Fibroblast of pulmonary artery (primary cell): ENCODE measurements at places on chromosomes 4 and X.

DNA sequence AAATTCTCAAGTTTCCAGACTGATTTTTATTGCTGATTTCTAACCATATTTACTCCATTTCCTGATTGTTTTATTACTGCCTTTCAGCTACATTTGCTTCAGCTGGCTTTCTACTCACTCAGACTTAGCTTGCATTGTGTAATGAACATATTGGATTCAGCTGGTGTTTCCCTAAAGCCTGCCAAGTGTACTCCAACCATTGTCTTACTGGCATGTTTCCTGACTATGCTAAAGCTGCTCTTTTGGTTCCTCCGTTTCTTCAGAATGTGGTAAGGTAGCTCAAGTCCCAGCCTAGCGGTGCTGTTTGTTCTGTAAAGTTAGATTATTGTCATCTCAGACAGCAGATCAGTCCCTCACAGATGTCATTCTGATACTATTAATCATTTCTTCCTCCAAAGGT lies 53.1 kb upstream of the GLRA2 start:
- no peak for DNase-seq

DNA sequence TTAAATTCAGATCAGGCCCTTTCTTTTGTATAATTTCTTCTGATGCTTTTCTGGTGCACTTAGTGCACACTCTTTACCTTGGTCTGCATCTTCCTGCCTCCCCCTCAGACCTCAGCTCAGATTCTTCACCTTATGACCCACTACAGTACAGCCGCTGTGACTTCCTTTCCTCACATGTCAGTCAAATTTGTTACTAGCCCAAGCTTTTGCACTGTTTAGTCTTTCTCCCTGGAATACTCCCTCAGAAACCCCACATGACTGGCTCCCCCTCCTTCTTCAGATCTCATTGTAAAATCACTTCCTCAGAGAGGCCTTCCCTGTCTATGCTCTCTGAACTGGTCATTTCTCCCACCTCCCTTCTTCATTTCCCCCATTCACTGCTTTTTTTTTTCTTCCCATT lies 132.9 kb downstream of the FRAS1 start:
- no peak for DNase-seq

- DNase-seq, result no peak
These were observed 410.2 kb downstream of the FAM47A start for GRCh38 chrX:33721927-33722326.

- no peak for DNase-seq
These were observed 25.2 kb downstream of the PIGG start for GRCh38 chr4:524196-524595.

DNA sequence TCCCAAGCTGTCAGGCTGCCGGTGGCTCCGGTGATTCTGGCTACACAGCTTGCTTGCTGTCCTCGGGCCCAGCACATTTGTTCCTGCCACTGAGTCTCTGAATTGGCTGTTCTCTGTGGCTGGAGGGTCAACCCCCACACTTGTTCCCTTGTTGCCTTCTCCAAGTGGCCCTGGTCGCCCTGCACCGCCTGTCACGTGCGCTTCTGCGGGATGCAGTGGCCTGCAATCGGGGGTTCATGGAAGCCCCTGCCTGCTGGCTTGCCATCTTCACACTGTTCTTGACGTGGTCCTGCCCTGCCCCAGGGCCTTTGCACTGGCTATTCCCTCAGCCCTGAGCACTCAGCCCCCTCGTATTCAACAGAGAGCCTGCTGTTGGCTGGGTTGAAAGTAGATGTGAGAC lies 8.1 kb downstream of the CLCN4 start:
- DNase-seq, result no peak

DNA sequence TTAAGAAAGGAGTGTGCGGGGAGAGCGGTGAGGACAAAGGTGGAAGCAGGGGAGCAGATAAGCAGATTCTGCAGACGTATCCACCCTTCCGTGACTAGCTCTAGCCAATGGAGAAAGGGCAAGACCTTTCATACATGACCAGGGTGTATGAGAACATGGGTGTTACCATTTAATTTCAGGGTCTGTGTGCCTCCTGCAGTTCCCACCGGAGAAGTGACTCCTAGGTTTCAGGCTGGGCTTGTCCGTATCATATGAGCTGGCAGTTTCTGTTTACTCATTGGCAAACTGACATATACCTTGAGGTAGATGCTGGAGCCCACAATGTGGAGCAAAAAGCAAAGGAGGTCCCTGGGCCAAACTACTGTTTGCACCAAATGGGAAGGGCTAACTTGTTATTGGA lies 6.8 kb downstream of the RBM47 start:
- no peak for DNase-seq

GRCh38 chr4:33802578-33802977 lies 2441.7 kb downstream of the ARAP2 start:
- DNase-seq, result no peak

GRCh38 chrX:20547611-20548051 lies 280.9 kb upstream of the RPS6KA3 start:
- peak; percentile 57 for DNase-seq

GRCh38 chr4:77433418-77433733 lies 172.2 kb upstream of the CXCL13 start:
- DNase-seq, result peak; percentile 60

- peak; percentile 95 for DNase-seq
These were observed 354.1 kb downstream of the CHIC1 start for GRCh38 chrX:73916931-73917667.

DNA sequence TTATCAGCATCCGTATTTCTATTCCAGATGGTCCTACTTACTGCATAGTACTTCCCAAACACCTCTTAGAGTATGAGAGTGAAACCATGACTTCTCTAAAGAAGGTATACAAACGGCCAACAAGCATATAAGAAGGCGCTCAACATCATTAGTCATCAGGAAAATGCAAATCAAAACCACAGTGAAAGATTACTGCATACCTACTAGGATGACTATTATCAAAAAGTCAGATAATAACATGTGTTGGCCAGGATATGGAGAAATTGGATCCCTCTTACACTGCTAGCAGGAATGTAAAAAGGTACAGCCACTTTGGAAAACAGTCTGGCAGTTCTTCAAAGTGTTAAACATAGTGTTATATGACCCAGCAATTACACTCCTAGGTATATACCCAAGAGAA lies 215.3 kb upstream of the CXorf66 start:
- DNase-seq, result peak; percentile 66

DNA sequence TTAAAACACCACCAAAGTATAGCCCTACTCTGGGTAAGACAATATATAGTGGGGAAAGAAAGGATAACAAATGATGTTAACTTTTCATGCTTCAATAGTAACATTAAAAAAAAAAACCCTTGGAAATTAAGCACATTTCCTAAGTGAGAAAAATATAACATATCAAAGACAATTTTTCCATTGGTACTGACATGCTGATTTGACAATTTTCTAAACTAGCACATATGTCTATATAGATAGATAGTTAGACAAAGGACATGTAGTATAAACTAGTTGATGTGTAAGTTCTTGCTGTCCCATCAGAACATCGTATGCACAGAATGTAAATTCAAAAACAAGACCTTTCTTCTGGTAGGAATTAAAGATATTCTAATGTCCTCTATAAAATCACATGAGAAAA lies 47.2 kb upstream of the ETNPPL start:
- no peak for DNase-seq

DNA sequence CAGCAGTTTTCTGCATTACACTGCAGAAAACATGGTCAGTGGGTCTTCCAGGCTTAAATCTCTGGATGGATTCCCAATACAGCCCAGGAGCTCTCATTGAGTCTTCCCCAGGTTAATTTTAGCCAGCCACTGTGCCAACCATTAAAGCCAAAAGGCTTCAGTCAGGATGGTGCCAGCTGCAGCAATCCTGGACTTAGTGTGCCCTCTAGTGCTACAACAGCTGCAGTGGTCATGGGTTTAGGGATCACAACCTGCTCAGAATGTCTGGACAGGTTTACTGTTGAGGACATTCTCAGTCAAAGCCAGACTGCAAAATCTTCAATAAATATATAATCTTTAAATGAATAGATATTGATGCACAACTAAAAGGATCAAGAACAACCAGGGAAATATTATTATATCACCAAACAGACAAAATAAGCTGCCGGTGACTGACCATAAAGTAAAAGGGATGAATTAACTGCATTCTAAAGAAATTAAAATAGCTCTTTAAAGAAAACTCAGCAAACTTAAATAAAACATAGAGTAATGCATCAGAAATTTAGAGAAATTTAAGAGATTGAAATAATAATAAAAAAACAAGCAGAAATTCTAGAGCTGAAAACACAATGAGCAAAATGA lies 639.9 kb downstream of the SPOCK3 start:
- DNase-seq, result peak; percentile 74

DNA sequence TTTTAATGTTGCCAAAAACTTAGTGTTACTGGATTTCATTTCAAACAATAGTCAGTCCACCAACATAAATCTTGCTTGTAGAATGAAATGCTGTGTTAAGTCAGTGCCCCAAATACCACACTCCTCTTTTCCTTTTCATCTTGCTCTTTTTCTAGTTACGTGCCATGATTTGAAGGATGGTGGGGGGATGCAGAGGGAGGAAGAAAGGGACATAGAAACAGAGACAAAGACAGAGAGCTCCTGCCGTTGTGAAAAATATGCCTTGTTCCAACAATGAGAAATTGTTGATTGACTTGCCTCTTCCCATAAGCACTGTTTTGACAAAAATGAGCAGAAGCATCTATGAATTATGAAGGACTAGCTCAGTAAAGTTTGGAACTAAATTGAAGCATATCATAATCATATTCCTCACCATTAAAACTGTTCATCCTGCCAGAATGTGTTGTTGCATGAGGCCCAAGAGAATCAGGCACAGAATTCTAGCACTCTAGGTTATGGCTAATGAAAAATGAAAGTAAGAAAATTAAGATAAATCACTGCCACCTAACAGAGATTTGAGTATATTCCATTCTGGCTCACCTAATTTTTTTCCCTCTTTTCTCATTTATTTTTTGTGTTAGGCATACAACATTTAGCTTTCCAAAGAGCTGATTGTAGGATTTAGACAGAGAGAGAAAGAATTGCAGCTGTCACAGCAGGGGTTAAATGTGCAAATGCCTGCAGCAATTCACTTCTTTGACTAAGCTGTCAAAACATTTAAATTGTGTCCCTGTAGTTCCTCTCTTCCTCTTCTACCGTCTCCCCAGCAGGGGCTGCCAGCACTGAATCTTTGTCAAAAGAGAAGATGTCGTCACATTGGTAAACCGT lies 111.6 kb upstream of the PTPN13 start:
- DNase-seq, result no peak

- DNase-seq, result peak; percentile 11
These were observed 159.3 kb downstream of the PTCHD1 start for GRCh38 chrX:23493941-23494374.

DNA sequence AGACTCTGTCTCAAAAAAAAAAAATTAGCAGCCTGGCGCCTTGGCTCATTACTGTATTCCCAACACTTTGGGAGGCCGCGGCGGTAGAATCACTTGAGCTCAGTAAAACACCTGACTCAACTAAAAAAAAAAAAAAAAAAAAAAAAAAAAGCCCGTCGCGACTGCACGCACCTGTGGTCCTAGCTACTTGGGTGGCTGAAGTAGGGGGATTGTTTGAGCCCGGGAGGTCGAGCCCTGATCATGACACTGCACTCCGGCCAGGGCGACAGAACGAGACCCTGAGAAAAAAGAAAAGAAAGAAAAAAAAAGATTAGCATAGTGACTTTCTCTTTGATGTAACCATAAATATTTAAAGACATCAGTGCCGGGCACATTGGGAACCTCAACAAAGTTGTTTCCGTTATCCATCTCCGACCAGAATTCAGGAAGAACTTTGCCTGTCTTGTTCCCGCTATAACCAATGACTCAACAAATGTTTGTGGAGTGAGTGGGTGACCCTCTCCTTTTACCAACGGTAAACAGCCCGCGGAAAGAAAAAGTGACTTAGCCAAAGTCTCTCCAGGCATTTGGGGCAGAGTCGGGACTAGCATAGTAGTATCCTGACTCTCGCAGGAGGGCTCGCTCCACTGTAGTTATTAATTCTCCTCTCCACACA lies 553 bp upstream of the MED28 start:
- DNase-seq, result peak; percentile 71

DNA sequence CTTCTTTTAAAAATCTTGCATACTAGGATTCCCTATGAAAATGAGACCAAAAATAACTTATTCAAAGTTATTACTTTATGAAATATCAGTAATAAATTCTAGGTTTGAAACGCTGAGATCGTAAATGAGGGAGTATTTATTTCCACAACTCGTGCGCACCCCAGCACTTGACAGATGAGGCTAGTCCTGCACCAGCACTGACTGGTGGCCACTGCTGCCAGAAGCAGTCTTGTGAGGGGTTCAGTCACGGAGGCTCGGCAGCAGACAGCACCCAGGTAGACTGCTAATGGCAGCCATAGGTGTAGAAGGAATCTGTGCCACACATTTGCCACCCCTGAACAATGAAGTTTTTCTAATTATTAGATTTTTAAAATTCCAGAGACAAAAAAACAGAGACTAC lies 248.7 kb downstream of the CAMK2D start:
- DNase-seq, result no peak
